Femur (tissue), 1 donor: ENCODE measurements at places on chromosomes 3 and 15.

DNA sequence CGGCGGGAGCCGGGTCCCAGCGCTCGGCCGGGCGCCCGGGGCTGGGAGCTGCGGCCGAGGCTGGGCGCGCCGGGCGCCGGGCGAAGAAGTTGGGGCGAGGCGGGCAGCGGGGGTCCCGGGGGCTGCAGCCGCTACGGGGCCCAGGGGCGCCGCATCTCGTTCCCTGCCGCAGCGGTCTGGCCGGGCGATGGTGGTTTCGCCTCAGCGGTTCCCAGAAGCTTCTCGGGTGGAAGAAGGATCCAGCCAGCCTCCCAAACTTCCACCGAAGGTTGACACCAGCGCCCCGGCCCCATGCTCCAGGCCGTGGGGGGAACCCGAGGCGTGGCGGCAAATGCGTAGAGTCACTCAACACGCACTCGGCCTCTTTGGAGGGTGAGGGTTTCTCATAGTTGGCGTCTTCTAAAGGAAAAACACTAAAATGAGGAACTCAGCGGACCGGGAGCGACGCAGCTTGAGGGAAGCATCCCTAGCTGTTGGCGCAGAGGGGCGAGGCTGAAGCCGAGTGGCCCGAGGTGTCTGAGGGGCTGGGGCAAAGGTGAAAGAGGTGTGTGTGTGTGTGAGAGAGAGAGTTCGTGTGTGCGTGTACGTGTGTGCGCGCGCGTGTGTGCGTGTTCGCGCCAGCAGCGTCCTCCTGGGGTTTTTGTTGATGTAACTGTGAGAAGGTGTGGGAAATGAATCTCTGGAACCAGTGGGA is 940 bp downstream of the BOC start:
- peak; percentile 62 for DNase-seq

DNA sequence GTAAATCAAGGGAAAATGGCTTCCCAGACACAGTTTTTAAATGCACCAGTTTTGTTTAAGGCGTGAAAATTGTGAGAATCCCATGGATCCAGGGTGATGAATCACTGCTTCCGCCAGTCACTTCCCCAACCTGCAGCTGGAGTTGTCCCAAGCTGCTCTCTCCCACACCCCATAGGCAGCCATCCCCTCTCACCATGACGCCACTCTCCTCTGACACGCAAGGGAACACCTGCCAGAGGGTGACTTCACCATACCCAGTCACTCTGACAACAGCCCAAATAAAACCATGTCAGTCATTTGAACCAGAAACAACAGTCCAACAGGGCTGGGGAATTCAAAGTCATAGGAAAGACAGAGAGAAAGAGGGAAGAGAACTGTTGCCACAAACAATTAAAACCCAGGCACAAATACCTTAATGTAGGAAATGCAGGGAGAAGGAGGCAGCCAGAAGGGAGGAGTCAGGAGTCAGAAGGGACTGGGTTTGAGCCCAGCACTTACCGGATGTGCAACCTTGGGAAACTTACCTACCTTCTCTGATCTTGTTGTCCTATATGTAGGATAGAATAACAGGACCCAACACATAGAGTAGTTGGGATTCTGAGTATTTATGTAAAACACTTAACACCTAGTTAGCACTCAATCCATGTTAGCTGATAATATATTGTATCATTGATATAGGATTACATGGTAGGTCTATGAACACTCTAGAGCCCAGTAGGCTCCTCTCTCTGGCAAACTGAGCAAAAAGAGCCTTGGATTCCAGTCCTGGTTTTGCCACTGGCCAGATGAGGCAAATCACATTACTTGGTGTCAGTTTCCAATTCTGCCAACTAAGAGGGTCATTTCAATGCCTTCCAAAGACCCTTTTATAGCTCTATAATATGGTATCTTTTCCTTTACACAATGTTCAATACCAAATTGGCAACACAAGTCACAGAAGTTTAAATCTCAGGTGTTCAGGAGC is 326.3 kb upstream of the ICE2 start:
- DNase-seq = peak; percentile 77

DNA sequence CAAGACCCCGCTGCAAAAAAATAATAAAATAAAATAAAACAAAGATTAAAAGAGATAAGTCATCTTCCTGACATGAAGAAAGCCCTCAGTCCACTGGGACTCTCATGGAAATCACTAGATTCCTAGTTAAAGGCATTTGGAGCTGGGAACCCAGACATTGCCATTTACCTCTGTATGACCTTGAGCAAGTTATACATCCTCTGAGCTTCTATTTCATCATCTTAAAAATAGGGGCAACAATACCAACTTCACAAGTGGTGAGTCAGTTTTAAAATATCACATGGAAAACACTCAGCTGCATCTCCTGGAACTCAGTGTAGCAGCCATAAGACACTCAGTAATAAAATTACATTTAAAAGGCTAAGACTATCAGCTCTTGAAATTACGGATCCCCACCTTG is 334.8 kb downstream of the ERC2 start:
- no peak for DNase-seq

DNA sequence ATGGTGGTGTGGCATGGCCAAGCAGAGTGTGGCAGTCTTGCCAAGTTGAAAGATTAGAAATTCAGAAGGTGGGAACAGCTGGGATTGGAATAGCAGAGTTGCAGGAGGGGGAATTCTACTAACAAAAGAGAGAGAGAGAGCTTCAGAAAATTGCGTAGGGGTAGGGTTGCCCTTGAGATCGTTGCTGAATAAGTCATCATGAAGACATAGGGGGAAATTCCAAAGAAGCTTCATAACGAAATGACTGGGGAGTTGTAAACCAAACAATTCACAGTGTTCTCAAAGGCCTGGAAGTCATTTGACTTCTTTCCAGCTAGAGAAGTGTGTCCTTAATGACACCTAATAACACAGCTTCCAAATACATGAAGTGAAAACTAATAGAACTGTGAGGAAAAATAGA is 26.3 kb upstream of the TIPARP start:
- DNase-seq = no peak

- DNase-seq = peak; percentile 56
Measured at GRCh38 chr15:44775953-44776352, 39.6 kb downstream of the TRIM69 start.

DNA sequence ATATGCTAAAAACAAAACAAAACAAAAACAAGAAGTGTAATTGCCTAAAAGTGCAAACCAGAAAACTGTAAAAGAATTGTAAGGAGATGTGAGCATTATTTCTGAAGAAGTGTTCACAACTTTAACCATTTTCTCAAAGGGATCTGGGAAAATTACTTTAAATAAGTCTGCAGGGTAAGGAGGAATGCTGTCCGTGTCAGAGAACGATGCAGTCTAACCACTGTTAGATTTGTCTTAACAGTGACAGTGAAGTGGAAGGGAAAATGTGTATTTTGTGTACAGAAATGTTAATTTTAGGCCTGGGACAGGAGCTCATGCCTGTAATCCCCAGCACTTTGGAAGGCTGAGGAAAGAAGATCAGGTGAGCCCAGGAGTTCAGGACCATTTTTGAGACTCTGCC is 95.7 kb downstream of the DLG1 start:
- DNase-seq = no peak

DNA sequence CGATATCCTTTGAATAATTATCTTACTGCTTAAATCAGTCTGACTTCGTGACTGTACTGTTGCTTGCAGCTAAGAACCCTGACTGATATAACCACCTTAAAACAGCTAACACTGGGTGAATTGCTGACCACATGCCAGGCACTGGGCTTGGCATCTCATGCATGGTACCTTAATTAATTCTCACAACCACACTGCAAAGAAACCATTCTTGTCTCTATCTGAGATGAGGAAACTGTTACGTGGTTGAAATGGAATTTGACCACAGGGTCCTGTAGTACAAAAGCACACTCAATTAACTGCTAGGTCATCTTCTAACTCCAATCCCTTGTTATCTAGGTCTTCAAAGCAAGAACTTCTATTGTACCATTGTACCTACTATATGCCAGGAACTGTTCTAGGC is 92.7 kb upstream of the PRICKLE2 start:
- DNase-seq = no peak

GRCh38 chr15:60208709-60209108 is 189.1 kb downstream of the ANXA2 start:
- DNase-seq = no peak

- no peak for DNase-seq
Measured at GRCh38 chr15:59609730-59610712, 1.6 kb upstream of the GCNT3 start.

DNA sequence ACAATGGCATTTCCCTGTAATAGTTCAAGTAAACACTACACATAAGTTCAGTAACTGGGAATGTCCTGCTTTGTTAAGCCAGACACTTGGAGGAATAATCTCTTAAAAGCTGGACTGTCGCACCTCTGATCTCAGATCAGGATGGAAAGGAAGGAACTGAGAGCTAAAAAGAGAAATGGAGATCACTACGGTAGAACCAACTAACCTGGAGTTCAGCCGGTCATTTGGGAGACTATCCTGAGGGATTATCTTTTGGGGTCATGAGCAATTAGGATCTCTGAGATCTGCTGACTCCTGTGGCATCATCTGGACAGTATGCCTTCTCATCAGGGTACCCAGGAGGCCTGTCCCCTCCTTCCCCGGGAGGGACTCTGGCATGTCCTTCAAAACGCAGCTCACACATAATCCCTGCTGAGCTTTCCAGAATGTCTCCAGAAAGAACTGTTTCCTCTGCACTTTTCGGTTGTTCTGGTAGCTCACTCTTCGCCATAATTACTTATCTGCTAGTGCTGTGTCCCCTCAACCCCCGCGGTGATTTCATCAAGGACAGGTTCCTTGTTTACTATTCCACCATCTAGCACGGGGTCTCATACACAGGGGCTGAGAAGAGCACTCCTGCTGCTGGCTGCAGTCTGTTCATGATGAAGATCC is 115.6 kb downstream of the SENP2 start:
- no peak for DNase-seq

DNA sequence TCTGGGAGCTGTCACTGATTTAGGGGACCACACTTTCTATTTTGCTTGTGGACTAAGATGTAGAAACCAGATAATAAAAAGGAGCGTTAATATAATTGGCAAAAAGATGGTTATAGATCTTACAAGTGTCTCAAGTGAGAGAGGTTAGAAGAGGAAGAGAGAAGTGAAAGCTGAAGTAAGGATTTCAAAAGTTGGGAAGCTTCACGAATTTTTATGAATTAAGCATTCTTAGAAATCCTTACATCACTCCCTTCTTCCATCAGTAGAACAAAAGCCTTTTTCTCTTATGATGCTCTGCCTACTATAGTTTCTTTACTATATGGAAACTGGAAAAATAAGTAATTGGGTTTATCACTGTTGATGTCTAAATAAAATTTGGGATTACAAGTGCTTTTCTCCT is 146.5 kb downstream of the FNDC3B start:
- DNase-seq = no peak
